Choroid plexus epithelial cell (primary cell): ENCODE measurements at places on chromosomes 4 and X.

DNA sequence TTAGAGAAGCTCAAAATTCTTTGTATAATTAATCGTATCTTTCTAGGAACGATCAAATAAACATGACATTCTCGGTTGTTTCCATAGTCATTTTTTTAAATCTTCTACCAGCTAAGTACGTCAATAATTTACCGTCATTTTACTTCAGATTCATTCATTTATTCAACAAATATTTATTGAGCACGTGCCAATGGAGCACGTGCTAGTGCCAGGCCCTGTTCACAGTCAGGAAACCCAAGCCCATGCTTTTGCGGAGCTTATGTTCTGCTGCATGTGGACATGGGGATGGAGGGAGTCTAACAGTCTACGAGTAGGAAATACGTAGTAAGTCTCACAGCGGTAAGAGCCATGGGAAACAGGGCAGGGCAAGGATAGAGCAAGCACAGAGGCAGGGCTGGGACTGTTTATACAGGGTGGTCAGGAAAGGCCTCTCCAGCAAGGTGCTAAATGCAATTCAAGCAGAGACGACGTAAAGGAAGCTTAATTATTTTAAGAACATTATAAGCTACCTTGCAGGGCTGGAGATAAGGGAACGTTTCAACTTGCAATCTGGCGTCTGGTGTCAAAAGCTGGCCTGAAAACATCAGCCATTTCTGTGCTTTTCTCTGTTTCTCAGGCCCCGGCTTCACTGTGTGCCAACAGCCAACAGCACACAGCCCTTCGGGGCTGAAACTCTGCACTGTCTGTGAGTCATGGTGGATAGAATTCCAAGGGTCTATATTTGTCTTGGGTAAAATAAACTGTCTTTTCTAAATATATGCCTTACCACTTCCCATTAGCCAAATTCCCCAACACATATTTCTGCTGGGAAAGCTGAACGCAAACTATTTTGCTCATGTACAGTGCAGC is 517.1 kb upstream of the ZFP42 start:
- DNase-seq = peak; percentile 72

GRCh38 chr4:140904904-140905303 is 148.7 kb upstream of the TBC1D9 start:
- no peak for DNase-seq

DNA sequence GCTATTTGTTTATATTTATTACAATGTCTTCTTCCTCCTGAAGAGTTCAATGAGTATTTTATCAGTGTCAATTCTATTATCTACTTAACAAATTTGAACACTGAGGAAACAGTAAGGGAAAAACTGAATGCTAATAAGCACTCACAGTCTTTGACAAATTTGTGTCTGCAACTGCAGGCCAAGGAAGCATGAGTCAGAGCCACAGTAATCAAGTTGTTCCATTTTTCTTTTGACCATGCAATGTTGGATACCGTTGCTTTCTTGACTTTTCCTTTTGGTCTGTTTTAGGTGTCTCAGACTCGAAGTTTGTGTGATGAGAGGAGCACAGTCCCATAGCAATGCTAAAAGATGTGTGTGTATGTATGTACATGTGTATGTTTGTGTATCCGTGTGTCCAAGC is 359.6 kb downstream of the IL1RAPL1 start:
- peak; percentile 11 for DNase-seq

- peak; percentile 62 for DNase-seq
These were observed 125.3 kb downstream of the UBE2K start for GRCh38 chr4:39823191-39823590.

- no peak for DNase-seq
These were observed 72.1 kb upstream of the DOCK11 start for GRCh38 chrX:118423558-118423957.

DNA sequence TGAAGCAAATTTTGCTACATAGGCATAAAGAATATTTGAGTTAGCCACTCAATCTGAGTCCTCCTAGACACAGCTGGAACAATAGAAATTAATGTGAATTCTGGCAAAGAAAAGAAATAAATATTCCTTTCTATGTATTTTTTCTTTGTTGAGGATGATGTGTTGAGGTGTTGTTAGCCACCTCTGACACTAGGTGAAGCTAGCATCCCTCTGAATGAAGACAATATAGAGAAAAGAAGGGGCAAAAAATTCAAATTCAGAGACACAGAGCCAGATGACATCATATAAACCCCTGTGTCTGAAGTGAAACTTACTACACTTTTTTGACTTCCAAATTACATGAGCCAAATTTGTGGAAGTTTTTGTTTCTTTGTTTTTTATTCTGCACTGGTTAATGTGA is 34.6 kb upstream of the TMPRSS11D start:
- no peak for DNase-seq

DNA sequence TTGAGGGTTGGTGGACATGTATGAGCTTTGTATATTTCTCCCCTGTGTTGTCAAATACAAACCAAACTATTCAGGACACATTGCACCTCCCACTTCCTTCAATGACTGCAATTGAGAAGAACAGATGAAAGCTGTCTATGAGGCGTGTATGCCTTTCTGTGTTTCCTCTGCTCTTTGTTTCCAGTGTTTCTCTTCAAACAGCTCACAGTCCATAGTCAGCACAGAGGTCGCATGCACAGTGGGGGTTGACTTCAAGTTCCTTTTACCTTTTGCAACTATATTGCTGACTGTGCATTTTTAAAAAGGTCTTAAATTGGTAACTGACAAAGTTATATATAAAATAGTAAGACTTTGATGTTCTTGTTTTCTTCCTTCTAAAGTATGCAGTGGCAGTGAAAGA is 957.8 kb downstream of the C4orf33 start:
- no peak for DNase-seq

DNA sequence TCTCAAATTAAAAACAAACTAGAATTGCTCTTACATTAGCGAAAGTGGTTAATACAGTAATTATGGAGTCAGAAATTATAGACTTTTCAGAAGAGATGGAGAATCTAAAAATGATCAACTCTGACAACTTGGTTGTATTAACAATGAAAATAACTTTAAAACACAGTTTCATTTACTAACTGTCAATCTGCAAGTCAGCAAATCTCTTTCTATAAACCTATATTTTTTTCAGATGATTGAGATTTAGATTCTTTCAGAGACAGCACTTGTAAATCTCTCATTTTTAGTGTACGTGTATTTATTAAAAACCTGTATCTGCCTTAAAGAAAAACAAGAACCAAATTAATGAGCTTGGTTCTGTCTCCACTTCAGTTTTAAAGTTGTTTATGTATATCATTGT is 311.4 kb downstream of the EPHA5 start:
- no peak for DNase-seq

- DNase-seq = peak; percentile 36
These were observed 60.8 kb upstream of the CBR4 start for GRCh38 chr4:169070895-169071218.

DNA sequence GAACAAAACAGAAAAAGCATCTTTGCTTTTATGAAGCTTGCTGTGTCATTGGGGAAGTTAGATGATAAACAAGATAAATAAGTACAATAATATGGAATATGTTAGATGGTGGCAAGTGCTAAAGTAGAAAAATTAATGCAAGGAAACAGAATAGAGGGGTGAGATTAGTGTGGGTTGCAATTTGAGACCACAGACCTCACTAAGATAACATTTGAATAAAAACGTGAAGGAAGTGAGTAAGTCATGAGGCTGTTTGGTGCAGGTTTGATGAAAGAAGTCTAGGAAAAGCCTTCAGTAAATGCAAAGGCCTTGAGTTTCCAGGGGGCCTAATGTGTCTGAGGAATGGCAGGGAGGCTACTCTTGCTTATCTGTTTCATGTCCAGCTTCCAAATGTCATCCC is 102.5 kb downstream of the CFAP299 start:
- DNase-seq = no peak
